ENCODE measurements at places on chromosomes 16 and 17.
A peak's percentile ranks its signal among the peaks of the same experiment; 100 is the strongest.

DNA sequence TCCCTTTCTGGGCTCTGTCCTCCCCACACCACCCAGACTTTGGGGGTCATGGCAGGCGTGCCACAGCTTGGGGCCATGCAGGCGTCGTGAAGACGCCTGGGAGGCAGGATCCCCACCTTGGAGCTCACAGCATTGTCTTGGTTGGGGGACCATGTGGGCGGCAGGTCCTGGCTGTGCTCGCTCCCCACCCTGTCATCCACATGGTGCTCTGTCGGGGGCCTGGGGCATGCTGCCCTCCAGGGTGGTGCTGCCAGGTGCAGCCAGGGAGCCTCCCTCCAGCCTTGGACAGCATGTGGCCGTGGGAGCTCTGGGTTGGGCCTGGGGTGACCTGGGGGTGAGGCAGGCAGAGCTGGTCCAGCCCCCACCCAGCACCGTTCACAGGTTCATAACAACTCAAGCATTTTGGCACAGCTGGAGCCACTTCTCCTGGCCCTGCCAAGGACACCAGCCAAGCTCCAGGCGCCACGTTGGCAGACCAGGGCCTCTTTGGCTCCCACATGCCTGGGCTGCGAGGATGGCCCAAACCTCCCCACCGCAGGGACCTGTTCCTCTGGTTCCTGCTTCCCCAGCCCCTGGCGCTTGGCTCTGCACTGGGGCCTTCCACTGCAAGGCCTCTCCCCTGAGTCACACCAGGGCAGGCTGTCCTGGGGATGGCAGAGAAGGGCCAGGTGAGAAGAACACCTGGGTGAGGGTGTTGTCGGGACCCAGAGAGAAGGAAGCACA, 15.1 kb upstream of the ATP6V0C start:
- no peak for DNase-seq

- no peak for DNase-seq
These were observed 5.3 kb upstream of the RPRML start for GRCh38 chr17:46984341-46984740.

- DNase-seq = no peak
These were observed 23.9 kb downstream of the SLC38A10 start for GRCh38 chr17:81271226-81271625.

GRCh38 chr17:69581061-69581961, 166.8 kb downstream of the MAP2K6 start:
- DNase-seq = no peak

DNA sequence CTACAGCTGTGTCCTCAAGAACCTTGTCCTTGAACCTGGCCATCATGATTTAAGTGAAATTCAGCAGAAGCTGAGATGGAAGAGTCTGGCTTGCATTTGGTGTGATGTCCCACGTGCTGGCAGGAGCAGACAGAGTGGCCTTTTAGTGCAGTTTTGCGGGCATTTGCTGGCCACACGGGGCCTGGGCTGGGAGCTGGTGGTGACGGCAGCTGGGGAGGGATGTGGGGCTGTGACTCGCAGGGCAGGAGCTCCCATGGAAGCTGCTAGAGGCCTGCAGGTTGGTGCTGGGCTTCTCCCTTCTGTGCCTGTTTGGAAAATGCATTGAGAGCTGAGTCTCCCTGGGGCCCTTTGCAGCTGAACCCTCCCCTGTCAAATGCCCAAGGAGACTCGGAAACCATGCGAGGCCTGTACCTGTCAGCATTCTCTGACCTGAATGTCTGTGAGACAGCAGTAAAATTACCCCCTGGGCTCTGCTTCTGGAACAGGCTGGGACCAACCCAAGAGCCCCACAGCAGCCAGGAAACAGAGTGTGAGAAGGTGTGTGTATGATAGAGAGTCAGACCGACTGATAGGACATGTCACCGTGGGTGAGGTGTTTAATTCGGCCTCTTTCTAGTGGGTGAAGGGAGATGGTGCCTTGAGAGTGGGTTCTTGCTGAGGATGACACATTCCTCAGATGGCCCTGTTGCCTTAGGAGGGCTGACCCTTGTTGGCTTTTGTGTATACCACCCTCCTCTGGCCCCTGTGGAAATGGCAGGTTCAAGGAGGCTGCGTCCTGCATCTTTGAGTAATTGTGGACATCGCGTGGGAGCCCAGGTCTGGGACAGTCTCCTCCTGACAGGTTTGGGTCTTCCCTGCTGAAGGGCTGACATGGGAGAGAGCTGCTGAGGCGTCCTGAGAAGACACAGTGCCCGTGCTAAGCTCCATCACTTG, 145.5 kb downstream of the MSI2 start:
- DNase-seq = no peak

DNA sequence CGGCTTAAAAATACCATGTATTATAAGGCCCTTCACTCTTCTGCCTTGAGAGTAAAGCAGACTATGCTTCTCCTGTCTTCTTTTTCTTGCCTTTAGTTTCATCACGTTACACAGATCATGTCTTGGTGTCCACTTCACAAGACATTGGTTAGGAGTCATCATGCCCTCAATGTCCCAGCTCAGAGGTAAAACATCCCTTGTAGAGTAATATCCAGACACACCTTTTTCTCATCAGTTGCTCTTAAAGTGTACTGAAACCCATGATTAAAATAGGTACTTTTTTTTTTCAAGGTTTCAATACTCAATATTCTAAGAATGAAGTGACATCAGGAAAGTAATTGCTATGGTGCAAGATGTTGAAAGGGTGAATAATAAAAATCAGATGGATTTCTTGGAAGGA, 267.8 kb downstream of the PMP22 start:
- no peak for DNase-seq

- DNase-seq = peak; percentile 51
These were observed 304.4 kb downstream of the FOXL1 start for GRCh38 chr16:86882586-86883280.
